ENCODE measurements at places on chromosomes 3 and 15.
A peak's percentile ranks its signal among the peaks of the same experiment; 100 is the strongest.

GRCh38 chr3:54564374-54564925, 363.4 kb downstream of the LRTM1 start:
- H3K27ac ChIP-seq: no peak overlapping the region
- no peaks in the 10 kb centered on the region for H3K4me1 ChIP-seq
- H3K4me3 ChIP-seq: no peak overlapping the region
- no peaks in the 10 kb centered on the region for H3K27me3 ChIP-seq
- DNase-seq: no peak
- no peaks in the 10 kb centered on the region for H3K36me3 ChIP-seq

GRCh38 chr3:94420931-94421330, 358.1 kb downstream of the NSUN3 start:
- H3K27me3 ChIP-seq: no peaks in the 10 kb centered on the region
- no peak for DNase-seq
- H3K4me3 ChIP-seq: no peak overlapping the region
- no peaks in the 10 kb centered on the region for H3K4me1 ChIP-seq
- H3K27ac ChIP-seq: no peak overlapping the region

DNA sequence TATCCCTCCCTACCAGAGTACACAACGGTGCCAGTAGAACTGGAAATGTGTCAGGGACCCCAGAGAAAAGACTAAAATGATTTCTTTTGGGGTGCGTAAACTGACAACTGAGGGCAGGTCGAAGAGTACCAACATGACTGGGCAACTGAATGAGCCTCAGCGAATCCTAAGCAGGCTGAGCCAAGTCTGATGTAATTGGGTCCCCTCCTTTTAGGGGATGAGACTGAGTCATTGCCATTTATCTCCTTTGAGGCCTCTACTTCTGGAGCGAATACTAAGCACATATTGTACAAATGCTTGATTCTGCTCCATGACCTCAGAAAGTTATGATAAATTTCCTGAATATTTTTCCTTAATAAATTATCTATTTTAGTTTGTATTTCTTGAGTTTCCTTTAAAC, 17.3 kb upstream of the GPR156 start:
- H3K36me3 ChIP-seq: no peaks in the 10 kb centered on the region
- H3K4me1 ChIP-seq: no peaks in the 10 kb centered on the region
- H3K4me3 ChIP-seq: no peak overlapping the region
- no peak for DNase-seq
- no peak overlapping the region for H3K27ac ChIP-seq

- H3K27me3 ChIP-seq: no peaks in the 10 kb centered on the region
- peaks cover 32% of the 10 kb centered on the region for H3K4me1 ChIP-seq
- DNase-seq: peak; percentile 83
- H3K4me3 ChIP-seq: peak overlapping the region; percentile 46
- no peaks in the 10 kb centered on the region for H3K36me3 ChIP-seq
Measured at GRCh38 chr3:195147649-195148080, 123.3 kb downstream of the XXYLT1 start.

GRCh38 chr3:175077216-175077615, 218.1 kb downstream of the NAALADL2 start:
- no peak overlapping the region for H3K27ac ChIP-seq
- H3K4me3 ChIP-seq: no peak overlapping the region
- H3K4me1 ChIP-seq: peaks cover 7% of the 10 kb centered on the region

DNA sequence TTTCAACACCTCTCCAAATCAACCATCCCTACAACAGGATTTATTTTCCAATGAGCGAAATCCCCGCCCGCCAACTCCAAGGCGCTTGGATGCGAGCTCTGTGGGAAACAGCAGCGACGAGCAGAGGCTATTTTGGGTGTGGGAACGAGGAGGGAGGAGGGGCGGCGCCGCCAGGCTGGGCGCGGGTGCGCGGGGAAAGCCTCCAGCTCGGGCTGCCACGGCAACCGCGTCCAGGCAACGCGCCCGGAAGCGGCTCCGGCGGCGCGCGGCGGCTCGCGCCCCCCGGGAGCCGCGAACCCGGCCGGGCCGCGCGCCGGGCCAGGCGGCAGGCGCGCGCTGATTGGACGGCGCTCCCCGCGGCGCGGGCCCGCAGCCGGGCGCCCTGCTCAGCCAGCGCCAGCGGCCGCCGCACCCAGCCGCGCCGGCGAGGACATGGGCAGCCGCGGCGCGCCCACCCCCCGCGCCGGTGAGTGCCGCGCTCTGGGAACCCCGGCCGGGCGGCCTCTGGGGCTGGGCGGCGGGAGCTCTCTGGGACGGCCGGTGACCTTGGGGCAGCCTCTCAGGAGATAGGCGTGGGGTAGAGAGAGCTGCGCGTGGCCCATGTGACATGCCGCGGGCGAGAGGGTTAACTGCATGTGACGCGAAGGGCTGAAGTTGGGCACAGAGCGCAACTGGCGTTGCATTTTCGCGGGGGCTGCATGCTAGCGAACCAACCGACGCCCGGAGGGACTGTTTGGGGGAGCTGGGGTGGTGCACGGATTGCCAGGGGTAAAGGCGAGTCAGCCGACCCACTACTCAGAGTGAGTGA, at the start of gene FAM81A:
TSS of gene FAM81A (plus strand) at position 370 of the 808 bp plus-strand sequence. CDS start 20,441 bp downstream, outside the sequence.
- H3K27ac ChIP-seq: no peak within 1 kb of the TSS
- peak within 1 kb of the TSS; percentile 54 for H3K4me3 ChIP-seq
- peaks cover 20% of the 10 kb centered on the region for H3K4me1 ChIP-seq
- DNase-seq: peak; percentile 78
- peaks cover 5% of the 10 kb centered on the region for H3K27me3 ChIP-seq
- no peaks in the 10 kb centered on the region for H3K36me3 ChIP-seq

DNA sequence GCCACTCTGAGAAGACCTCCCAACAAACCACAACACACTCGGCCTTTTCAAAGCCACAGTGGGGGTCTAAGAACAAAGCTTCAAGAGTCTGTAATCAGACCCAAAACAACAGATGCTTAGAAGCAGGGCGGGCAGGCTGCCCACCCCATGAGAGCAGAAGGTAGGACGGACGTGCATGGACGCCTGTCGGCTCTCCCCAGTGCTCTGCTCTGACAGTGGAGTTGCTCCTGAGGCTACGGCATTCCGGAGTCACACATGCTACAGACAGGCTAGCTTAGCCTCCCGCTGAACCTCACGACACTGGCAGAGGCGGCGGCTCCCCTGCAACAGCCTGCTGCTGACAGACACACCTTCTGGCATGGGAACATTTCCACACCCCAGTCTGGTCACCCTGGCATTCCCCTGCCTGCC, 33.5 kb downstream of the SLCO2A1 start:
- H3K36me3 ChIP-seq: no peaks in the 10 kb centered on the region
- DNase-seq: no peak
- no peak overlapping the region for H3K27ac ChIP-seq

GRCh38 chr15:57861815-57862586, 155.5 kb downstream of the POLR2M start:
- DNase-seq: no peak
- H3K27me3 ChIP-seq: no peaks in the 10 kb centered on the region
- H3K36me3 ChIP-seq: no peaks in the 10 kb centered on the region
- no peak overlapping the region for H3K4me3 ChIP-seq
- H3K27ac ChIP-seq: no peak overlapping the region
- peaks cover 3% of the 10 kb centered on the region for H3K4me1 ChIP-seq

DNA sequence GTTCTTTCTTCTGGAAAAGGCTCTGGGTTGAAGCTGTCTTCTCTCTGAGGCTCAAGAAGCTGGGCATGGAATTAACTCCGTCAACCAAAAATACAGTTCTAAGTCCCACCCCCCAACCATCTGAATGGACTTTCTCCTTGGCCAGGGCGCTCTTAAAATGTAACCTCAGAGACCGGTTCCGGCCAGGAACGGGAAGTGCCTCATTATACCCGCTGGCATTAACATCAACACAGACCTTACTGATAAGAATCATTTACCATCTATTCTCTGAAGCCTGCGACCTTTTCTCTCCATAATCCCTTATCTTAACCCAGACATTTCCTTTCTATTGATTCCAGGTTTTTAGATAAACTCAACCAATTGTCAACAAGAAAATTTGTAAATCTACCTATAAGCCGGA, 64.7 kb downstream of the ATP1B3 start:
- no peaks in the 10 kb centered on the region for H3K36me3 ChIP-seq
- no peak overlapping the region for H3K27ac ChIP-seq
- H3K4me1 ChIP-seq: peaks cover 27% of the 10 kb centered on the region
- DNase-seq: peak; percentile 32

GRCh38 chr3:154954757-154955156, 125.4 kb upstream of the MME start:
- DNase-seq: peak; percentile 17
- no peak overlapping the region for H3K4me3 ChIP-seq
- H3K27me3 ChIP-seq: no peaks in the 10 kb centered on the region
- H3K4me1 ChIP-seq: no peaks in the 10 kb centered on the region

GRCh38 chr3:184822654-184823053, 10.7 kb downstream of the VPS8 start:
- H3K4me3 ChIP-seq: no peak overlapping the region
- no peaks in the 10 kb centered on the region for H3K36me3 ChIP-seq
- H3K27ac ChIP-seq: no peak overlapping the region

DNA sequence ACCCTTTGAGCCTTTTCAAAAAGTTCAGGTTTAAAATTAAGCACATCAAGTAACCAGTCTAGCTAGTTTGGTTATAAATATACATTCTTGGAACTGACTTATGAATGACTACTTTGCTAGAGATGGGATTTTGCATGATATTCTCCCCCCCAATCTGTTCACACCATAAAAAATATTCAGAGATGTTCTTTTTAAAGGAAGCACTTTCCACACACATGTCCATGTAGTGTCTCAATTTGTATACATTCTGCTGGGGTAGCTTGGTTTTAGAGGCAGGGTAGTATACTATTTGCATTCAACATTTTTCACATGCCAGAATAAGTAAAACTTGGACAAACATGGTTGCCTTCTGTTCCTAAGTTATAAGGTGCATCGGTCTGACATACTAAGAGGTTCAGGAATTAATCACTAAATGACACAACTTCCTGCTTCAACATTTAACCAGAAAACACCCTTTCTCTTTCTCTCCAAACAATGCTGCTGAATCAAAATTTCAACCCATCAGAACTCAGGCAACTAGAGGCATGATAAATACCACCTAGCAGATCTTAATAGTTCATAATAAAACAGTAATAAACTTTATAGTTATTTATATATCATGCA, 57.0 kb downstream of the SUMF1 start:
- no peak overlapping the region for H3K4me3 ChIP-seq
- no peak overlapping the region for H3K27ac ChIP-seq
- H3K27me3 ChIP-seq: no peaks in the 10 kb centered on the region
- no peak for DNase-seq

- H3K36me3 ChIP-seq: no peaks in the 10 kb centered on the region
- peaks cover 16% of the 10 kb centered on the region for H3K4me1 ChIP-seq
- peak; percentile 23 for DNase-seq
- no peak overlapping the region for H3K27ac ChIP-seq
Measured at GRCh38 chr3:149215515-149215914, 6.1 kb downstream of the CP start.

GRCh38 chr15:99492716-99493115, 73.1 kb upstream of the MEF2A start:
- H3K4me3 ChIP-seq: no peak overlapping the region
- H3K27ac ChIP-seq: no peak overlapping the region
- DNase-seq: no peak
- H3K27me3 ChIP-seq: no peaks in the 10 kb centered on the region

GRCh38 chr3:100825574-100825973, 116.3 kb downstream of the TFG start:
- no peak overlapping the region for H3K27ac ChIP-seq
- H3K27me3 ChIP-seq: no peaks in the 10 kb centered on the region
- no peak for DNase-seq
- H3K36me3 ChIP-seq: no peaks in the 10 kb centered on the region
- H3K4me1 ChIP-seq: no peaks in the 10 kb centered on the region

DNA sequence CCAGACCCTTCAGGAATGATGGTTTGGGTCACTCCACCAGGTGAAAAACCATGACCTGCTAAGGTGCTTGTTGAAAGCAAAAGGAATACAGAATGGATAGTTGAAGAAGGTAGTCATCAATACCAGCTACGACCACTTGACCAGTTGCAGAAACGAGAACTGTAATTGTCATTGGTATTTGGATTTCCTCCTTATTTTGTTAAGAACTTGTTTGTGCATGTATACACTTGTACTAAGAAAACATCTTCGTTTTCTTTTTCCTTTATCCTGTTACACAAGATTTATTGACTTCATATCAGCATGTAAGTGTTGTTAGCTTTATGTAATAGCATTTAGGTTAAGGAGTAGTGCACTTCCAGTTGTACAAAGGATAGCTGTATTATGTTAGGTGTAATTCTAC, 261.8 kb downstream of the MCTP2 start:
- no peaks in the 10 kb centered on the region for H3K27me3 ChIP-seq
- no peaks in the 10 kb centered on the region for H3K36me3 ChIP-seq
- no peaks in the 10 kb centered on the region for H3K4me1 ChIP-seq
- H3K27ac ChIP-seq: no peak overlapping the region

- no peak overlapping the region for H3K4me3 ChIP-seq
- peaks cover 35% of the 10 kb centered on the region for H3K4me1 ChIP-seq
- H3K27ac ChIP-seq: peak overlapping the region; percentile 91
- H3K27me3 ChIP-seq: no peaks in the 10 kb centered on the region
- DNase-seq: no peak
Measured at GRCh38 chr3:112084980-112085705, 1.0 kb upstream of the C3orf52 start.

DNA sequence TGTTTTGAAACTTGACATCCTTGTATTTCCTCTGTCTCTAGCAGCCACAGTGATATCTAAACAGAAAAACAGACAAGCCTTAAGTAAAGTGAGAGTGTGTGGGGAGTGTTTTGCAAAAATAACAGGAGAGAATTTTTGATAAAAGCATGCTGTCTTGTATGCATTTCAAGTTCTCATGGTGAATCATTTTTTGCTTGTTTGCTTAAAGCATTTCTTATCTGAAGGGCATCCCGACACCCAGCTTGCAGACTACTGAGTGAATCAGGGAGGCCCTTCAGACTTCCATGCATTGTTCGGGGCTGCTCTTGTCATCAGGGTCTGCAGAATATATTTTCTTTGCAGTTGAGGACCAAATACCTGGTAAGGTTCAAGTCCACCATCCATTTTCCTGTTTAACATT, 8.5 kb downstream of the CGNL1 start:
- H3K4me3 ChIP-seq: no peak overlapping the region
- H3K4me1 ChIP-seq: peaks cover 90% of the 10 kb centered on the region
- no peak overlapping the region for H3K27ac ChIP-seq
- no peaks in the 10 kb centered on the region for H3K36me3 ChIP-seq
- DNase-seq: no peak

- no peak for DNase-seq
- H3K4me1 ChIP-seq: peaks cover 65% of the 10 kb centered on the region
- peaks cover 40% of the 10 kb centered on the region for H3K36me3 ChIP-seq
- H3K27ac ChIP-seq: no peak overlapping the region
- H3K27me3 ChIP-seq: no peaks in the 10 kb centered on the region
Measured at GRCh38 chr3:129554356-129555152, 11.6 kb downstream of the H1-8 start.

DNA sequence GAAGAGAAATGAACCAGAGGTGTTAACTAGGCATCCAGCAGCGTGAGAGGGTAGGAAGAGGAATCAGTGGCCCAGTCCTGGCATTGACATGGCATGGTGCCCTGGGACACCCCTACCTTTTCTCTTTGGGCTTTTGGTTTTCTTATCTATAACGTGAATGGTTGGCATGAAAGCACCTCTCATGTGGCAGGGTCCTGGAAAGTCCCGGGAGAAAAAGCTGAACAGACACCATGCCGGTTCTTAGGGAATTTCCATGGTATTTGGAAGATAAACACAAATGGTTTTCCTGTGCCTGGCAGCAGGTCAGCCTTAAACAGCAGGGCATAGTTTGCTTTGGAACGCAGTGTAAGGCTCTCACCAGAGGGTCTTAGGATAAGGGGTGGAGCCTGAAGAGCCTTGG, 15.4 kb downstream of the ARNT2 start:
- no peaks in the 10 kb centered on the region for H3K27me3 ChIP-seq
- H3K27ac ChIP-seq: no peak overlapping the region
- no peaks in the 10 kb centered on the region for H3K36me3 ChIP-seq
- no peak overlapping the region for H3K4me3 ChIP-seq
- peaks cover 25% of the 10 kb centered on the region for H3K4me1 ChIP-seq

Measured in stomach (tissue), 19 donors.